ENCODE measurements at places on chromosomes 12 and 14. TPM values are rescaled to one million over a fixed set of nuclear protein-coding genes. Genes with fewer than 3 reads are reported as not detected.

SDR9C7 gene
- not detected for total RNA-seq

FOXM1 gene
- total RNA-seq, result 66.4 TPM

LIN7A gene
- 4.0 TPM for total RNA-seq

LHX5 gene
- not detected for total RNA-seq

FAM186B gene
- total RNA-seq, result 0.06 TPM

IFNG-AS1 gene
- total RNA-seq, result not detected

PLEK2 gene
- total RNA-seq, result 15.9 TPM

MRPS35 gene
- 97.0 TPM for total RNA-seq

GRCh38 chr12:92096346-92097136 is 49.1 kb downstream of the BTG1 start:
- no peak overlapping the region for H3K4me3 ChIP-seq
- peaks cover 21% of the 10 kb centered on the region for H3K4me1 ChIP-seq
- no peaks in the 10 kb centered on the region for H3K27me3 ChIP-seq
- no peak overlapping the region for H3K27ac ChIP-seq

DNA sequence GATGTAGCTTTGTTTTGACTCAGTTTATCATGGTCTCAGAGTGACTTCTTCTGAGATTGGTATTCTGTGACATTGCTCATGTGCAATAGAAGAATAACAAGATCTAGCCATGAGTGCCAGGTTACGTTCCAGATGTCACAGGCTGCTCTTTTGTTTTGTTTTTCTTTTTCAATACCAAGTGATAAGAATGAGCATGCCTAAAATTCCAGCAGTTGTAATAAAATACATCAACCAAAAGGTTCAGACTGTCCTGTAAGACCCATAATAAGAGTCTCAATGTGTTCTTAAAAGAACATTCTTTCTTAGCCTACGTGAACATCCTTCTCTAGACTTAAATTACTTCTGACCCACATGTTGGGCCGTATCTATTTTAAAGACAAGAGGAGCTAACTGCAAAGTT is 669.2 kb downstream of the DIO2 start:
- H3K27ac ChIP-seq, result no peak overlapping the region
- no peak overlapping the region for H3K4me3 ChIP-seq
- peaks cover 7% of the 10 kb centered on the region for H3K4me1 ChIP-seq
- H3K27me3 ChIP-seq, result no peaks in the 10 kb centered on the region
- DNase-seq, result no peak

DNA sequence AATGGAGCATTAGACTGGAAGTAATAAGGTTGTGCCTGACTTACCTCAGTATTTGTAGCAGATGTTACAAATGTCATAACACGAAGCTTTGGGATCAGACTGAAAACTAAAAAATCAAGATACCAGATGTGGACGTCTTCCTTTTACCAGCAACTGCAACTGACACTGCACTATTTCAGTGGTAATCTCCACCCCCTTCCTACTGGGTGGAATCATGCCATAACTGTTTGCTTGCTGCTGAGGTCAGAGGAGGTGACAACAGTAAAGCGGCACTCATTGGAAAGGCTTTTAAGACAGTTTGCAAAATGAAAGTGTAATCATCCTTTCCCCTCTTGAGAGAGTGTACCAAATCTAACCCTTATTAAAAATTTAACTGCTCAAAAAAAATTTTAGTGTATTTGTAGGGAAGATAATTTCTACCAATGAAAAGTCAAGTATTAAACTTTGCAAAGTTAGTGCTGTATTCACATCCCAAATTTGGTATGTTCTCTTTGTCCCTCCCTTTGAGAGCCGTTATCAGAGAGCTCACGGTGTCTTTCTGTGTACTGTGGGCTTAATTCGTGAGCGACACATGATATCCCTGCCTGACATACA is 420.7 kb downstream of the NPAS3 start:
- no peaks in the 10 kb centered on the region for H3K27me3 ChIP-seq
- no peak overlapping the region for H3K4me3 ChIP-seq
- no peak overlapping the region for H3K27ac ChIP-seq
- no peak for DNase-seq
- H3K36me3 ChIP-seq, result no peaks in the 10 kb centered on the region
- H3K4me1 ChIP-seq, result no peaks in the 10 kb centered on the region

GRCh38 chr12:49967042-49967776 is 5.5 kb downstream of the AQP5 start:
- H3K4me3 ChIP-seq, result no peak overlapping the region
- no peak overlapping the region for H3K27ac ChIP-seq
- no peaks in the 10 kb centered on the region for H3K36me3 ChIP-seq
- H3K27me3 ChIP-seq, result peaks cover 19% of the 10 kb centered on the region

DNA sequence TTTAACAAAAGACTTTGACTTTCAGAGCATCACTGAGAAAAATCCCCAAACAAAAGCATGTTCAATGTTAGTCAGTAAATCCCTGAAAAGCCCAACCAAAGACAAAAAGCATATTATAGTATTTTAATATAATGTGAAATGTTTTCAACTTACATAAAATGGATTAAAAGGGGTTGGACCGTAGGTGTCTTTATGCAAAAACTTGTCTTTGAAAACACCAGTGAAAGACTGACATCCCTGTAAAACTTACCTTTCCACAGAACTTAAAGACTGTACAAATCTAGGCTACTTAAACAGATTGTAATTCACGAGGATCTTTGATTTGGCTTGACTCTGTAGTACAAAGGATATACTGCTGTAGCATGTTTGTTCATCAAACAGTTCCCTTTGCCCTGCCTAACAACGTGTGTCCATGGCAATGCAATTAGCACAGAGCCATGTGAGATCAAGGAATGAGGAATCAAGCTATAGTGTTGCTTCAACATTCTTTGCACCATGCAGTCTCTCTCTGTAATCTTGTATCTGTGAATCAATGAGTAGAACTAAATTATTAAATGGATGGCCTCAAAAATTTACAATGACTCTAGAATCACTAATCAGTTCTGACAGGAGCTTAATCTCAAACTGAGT is 138.5 kb upstream of the SYT1 start:
- no peak for DNase-seq
- no peaks in the 10 kb centered on the region for H3K4me1 ChIP-seq
- H3K4me3 ChIP-seq, result no peak overlapping the region

- no peak for DNase-seq
- no peaks in the 10 kb centered on the region for H3K4me1 ChIP-seq
- no peaks in the 10 kb centered on the region for H3K36me3 ChIP-seq
- H3K4me3 ChIP-seq, result no peak overlapping the region
Measured at GRCh38 chr14:101408077-101408831, 153.0 kb upstream of the DIO3 start.

DNA sequence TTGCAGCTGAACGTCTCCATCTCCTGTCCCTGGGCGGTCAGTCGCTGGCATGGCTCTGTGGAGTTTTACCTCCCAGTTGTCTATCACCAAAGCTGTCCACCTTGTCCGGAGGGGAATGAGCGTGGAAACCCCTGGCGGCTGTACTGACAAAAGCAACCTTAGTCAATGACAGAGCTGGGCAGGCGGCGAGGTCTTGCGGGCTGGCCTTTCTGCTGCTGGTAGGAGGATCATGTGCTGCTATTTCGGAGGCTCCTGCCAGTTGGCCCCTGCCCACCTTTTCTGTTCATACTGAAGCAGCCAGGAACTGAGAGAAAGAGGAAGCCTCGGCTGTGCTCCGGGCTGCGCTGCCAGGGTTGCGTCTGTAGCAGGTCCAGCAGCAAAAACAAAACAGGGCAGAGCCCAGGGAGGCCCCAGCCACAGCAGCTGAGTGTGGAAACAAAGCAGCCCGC is 57.7 kb downstream of the HMGA2 start:
- H3K27ac ChIP-seq, result no peak overlapping the region
- no peak overlapping the region for H3K4me3 ChIP-seq
- DNase-seq, result no peak
- H3K4me1 ChIP-seq, result peaks cover 41% of the 10 kb centered on the region
- no peaks in the 10 kb centered on the region for H3K36me3 ChIP-seq

GRCh38 chr14:24398653-24399446 is at the start of gene NYNRIN:
TSS of gene NYNRIN (plus strand) at chr14:24399003. CDS start at chr14:24399247, 244 bp downstream.
- no peaks in the 10 kb centered on the region for H3K36me3 ChIP-seq
- no peak for DNase-seq
- H3K4me3 ChIP-seq, result peak within 1 kb of the TSS; percentile 37
- H3K27me3 ChIP-seq, result no peaks in the 10 kb centered on the region
- H3K27ac ChIP-seq, result no peak within 1 kb of the TSS
- H3K4me1 ChIP-seq, result peaks cover 12% of the 10 kb centered on the region

DNA sequence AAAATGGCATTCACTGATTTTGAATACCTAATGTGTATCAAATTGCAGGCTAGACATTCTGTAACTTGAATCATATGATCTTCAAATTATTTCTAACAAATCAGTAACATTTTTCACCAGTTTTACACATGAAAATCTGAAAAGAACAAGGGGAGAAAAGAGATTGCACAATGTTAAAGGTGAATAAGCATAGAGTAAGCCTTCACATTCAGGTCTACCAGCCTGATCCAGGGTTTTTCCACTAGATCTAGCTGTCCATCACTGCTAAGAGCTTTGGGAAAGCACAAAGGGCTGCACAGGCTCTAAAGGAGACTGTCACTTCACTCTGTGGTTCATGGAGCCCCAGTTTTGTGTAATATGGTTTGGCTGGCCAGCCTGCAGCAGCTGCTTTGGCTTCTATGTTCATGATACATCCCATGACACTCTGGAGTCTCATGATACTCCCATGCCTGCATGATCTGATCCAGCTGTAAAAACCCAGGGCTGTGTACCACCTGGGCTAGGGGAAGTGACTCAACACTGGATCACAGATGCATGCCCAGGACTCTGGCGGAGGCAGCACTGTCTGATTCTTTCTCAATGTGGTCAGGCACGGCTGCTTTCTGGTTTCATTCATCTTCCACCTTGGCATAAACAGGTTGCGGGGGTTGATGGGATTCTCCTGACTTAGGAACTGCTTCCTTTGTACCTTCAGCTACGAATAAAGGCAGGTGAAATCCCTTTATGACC is 859.7 kb downstream of the GALC start:
- H3K27me3 ChIP-seq, result no peaks in the 10 kb centered on the region
- H3K36me3 ChIP-seq, result no peaks in the 10 kb centered on the region
- H3K4me1 ChIP-seq, result no peaks in the 10 kb centered on the region
- no peak for DNase-seq
- no peak overlapping the region for H3K4me3 ChIP-seq

DNA sequence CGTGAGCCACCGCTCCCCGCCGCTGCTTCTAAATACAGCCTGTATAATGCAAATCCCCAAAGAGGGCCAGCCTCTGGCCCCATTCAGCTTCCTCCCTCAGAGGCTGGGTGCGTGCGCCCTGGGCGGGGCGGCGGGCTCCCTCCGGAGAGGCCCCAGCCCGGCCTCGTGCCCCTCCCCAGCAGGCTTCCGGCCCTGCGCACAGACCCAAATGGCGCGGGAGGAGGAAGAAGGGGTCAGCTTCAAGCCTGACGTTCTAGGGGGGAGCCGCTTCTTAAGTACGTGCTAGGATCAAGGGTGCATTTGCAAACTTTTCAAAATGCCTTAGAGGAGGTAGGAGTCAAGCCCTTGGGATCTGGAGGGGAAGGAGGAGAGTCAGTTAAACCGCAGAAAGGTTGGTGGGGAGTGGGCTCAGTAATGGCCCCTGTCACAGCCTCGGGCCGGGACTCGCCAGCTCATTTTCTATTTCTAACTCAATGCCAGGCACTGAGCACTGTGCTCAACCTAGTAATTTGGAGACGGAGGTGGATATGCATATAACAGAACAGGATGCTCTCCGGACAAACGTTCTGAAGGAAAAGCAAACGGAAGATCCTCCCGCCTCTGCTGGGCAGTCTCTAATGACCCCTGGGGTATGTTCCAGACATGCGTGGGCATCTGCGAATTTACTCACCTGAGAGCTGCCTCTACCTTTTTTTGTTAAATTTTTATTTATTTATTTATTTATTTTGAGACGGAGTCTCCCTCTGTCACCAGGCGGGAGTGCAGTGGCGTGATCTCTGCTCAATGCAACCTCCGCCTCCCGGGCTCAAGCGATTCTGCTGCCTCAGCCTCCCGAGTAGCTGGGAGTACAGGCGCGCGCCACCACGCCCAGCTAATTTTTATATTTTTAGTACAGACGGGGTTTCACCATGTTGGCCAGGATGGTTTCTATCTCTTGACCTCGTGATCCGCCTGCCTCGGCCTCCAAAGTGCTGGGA is 32.3 kb downstream of the NINJ2 start:
- DNase-seq, result no peak
- no peaks in the 10 kb centered on the region for H3K27me3 ChIP-seq
- no peak overlapping the region for H3K4me3 ChIP-seq
- H3K27ac ChIP-seq, result peak overlapping the region; percentile 69
- no peaks in the 10 kb centered on the region for H3K36me3 ChIP-seq

DNA sequence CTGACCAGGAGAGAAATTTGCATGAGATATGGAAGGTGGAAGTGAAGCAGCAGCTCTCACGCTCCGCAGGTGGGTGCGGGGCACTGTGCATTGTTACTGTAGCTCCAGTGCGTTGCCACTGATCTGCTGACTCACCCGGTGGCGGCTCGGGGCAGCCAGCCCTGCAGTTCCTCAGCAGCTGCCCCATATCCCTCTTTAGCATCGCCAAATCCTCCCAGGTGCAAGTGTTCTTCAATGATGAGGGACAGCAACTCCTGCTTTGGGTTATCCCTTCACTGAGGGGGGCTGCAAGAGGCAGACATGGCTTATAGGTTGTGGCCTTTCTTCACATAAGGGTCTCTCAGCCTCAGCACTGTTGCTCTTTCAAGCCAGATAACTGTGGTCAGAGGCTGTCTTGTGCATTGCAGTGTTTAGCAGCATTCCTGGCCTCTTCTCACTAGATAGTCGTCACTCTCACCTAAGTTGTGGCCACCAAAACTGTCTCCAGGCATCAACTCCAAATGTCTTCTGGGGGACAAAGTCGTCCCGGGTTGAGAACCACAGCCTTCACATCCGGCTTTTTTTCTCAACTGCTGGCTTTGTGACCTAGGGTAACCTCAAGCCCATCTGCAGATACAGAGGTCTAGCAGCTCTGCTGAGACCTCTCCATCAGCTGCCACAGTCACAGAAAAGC is 180.8 kb downstream of the EFCAB11 start:
- H3K36me3 ChIP-seq, result no peaks in the 10 kb centered on the region
- peak overlapping the region; percentile 23 for H3K27ac ChIP-seq
- no peak overlapping the region for H3K4me3 ChIP-seq

DNA sequence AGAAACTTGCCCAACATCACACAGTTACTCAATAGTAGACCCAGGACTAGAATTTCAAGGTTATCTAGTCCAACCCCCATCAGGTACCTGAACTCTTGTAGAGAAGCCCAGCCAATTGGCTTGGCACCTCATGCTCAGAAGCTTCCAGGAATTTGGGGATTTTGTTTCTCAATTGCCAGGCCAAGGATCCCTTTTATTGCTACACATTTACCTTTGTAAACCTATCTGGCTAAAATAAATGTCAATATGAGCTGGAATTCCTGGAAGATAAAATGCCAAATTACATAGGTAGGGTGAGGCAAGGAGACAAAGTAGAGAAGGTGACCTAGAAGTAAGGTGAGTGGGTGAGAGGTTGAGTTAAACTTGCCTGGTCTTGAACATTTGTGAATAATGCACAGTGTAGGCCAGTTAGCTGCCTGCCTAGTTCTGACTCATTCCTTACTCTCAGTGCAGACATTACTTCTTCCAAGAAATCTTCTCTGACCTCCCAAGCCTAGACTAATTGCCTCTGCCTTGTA is 36.3 kb downstream of the SDR9C7 start:
- no peaks in the 10 kb centered on the region for H3K4me1 ChIP-seq
- no peaks in the 10 kb centered on the region for H3K36me3 ChIP-seq
- no peak overlapping the region for H3K27ac ChIP-seq
- no peaks in the 10 kb centered on the region for H3K27me3 ChIP-seq

- no peak for DNase-seq
- no peaks in the 10 kb centered on the region for H3K27me3 ChIP-seq
- H3K4me3 ChIP-seq, result no peak overlapping the region
Measured at GRCh38 chr12:9615420-9616136, 7.9 kb upstream of the KLRB1 start.

GRCh38 chr12:9039397-9039977 is 50.1 kb downstream of the KLRG1 start:
- H3K4me1 ChIP-seq, result no peaks in the 10 kb centered on the region
- DNase-seq, result no peak
- H3K4me3 ChIP-seq, result no peak overlapping the region
- no peaks in the 10 kb centered on the region for H3K27me3 ChIP-seq
- no peaks in the 10 kb centered on the region for H3K36me3 ChIP-seq

Measured in SJSA1 (cell line).